Fibroblast of the conjunctiva (primary cell): ENCODE measurements at places on chromosomes 5 and 9.

GRCh38 chr9:27445688-27446087 is 78.4 kb upstream of the IFNK start:
- DNase-seq = no peak

DNA sequence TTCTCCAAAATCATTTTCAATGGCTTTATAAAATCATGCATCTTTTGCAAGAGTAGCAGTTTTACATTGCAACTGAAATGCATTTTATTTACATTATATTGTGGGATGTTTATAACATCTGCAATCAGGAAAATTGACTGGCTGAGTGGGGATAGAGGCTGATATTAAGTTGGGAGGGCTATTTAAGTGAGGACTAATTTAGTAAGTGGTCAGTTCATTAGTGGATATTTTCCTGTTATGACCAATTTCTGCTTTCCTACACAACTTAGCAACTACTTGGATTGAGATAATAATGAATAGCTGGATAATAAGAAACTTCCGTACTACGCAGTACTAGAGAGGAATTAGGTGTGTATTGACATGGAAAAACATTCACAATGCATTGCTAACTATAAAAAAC is 92.9 kb upstream of the SSBP2 start:
- DNase-seq = no peak

GRCh38 chr5:6452622-6453504 is 4.2 kb downstream of the UBE2QL1 start:
- no peak for DNase-seq

- no peak for DNase-seq
These were observed 225.2 kb downstream of the NPR3 start for GRCh38 chr5:32936329-32936728.

- DNase-seq = no peak
These were observed 56.6 kb downstream of the SMC5 start for GRCh38 chr9:70315389-70315788.

DNA sequence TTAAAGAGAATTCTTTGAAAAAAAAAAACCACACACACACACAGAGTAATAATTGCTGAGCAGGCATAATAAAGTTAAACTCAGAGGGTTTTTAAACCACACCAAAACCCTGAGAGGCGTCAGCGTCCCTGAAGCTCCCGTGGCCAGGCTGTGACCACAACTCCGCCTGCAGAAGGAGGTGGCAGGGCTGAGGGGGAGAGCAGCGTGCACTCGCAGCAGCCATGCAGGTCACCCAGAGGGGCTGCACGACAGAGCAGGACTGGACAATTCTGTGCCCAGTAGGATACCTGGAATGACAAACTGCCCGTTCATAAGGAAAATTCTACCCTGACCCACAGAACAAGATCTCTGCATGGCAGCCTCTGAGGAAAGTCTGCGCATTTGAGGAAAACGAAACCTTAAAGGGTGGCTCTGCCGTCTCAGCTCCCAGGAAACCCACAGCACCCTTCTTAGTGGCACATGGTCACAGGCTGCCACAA is 44.0 kb downstream of the ROR2 start:
- no peak for DNase-seq

DNA sequence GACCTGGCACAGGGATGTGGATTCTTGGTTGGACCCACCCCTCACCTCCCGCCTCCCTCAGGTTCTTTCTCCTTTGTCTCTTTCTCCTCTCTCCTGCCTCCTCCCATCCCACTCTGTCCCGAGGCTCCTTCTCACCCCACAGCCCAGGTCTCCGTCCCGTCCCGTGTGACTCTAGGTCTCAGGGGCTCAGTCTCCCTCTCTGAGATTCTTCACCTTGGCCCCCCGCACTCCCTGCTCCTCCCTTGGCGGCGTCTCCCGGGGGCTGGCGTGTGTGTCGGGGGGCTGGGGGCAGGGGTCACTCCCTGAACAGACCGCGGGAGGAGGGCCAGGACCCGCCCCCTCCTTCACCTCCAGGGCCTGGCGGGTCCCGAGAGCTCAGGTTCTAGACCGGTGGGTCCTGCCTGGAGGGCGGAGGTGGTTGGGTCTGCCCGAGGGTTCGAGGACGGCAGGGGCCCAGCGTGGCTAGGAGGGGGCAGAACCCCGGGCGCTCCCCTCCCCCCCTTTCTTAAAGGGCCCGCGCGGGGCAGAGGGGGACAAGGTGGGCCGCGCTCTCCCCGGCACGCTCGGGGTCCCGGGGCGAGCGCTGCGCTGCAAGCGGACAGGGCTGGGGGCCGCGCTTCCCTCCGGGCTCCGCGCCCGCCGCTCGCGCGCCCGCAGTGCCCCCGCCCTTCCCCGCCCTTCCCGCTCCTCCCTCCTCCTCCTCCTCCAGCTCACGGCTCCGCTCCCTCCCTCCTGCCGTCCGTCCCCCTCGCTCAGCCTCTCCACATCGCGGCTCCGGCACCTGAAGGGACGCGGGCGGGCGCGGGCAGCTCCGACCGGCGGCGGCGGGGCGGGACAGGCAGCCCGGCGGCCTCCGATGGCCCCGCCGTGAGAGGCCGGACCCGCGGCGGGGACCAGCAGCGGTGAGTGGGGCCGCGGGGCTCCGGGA is at the start of gene PSD2:
Gene PSD2, plus strand, starts transcription at position 735 of the 928 bp plus-strand sequence. CDS start 13,633 bp downstream, outside the sequence.
- DNase-seq = no peak

DNA sequence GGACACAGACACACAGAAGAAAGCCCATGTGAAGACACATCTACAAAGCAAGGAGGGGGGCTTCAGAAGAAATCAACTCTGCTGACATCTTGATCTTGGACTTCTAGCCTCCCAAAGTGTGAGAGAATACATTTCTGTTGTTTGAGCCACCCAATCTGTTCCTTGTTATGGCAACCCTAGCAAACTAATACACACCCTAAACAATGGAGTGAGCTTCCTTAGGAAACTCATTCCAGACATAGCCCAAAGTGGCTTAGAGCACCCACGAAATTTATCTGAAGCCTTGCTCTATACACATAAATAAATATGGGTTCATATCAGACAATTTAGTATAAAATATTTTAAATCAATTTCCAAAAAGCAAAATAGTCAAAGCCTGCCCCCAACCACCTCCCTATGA is 7.6 kb upstream of the TBC1D2 start:
- no peak for DNase-seq

GRCh38 chr5:159616952-159617351 is 286.7 kb upstream of the IL12B start:
- DNase-seq = no peak

- no peak for DNase-seq
These were observed 10.5 kb upstream of the ADGRD2 start for GRCh38 chr9:124439686-124440243.

DNA sequence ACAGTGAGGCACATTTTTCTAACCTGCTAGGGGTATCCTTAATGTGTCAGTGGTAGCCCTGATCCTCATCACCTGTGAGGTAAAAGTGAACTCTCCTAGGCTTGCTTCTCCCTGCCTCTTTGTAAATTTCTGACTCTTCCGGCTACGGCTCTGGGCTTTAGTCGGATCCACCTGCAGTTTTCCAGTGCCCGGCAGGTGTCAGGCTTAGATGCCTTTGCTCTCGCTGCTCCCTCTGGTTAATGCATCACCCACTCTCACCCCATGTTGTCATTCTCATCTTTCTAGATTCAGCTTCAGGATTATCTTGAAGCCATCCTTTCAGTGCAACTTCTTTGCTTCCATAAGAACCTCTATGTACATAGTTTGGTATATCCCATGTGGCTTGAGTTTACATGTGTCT is 3.6 kb downstream of the CEP78 start:
- DNase-seq = no peak

DNA sequence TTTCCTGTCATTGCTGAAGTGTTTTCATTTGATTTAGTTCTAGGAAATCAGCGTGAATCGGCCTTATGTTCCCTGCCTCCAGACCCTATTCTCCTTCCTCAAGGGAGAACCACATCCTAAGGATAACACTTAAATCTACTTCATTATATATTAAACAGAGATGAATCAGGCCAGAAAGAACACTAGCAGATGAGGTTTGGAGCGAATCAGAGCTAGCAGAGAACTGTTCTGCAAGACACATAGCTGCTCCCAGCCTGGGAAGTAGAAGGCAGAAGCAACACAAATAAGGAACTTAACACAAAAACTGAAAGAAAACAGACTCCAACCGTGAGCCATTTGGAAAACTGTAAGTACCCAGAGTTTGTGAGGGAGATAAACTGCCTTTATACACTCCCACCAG is 718.2 kb downstream of the SEMA5A start:
- DNase-seq = no peak

GRCh38 chr9:70517926-70518610 is 103.6 kb upstream of the KLF9 start:
- DNase-seq = no peak

GRCh38 chr5:139474890-139475791 is 4.3 kb downstream of the SMIM33 start:
- peak; percentile 63 for DNase-seq

DNA sequence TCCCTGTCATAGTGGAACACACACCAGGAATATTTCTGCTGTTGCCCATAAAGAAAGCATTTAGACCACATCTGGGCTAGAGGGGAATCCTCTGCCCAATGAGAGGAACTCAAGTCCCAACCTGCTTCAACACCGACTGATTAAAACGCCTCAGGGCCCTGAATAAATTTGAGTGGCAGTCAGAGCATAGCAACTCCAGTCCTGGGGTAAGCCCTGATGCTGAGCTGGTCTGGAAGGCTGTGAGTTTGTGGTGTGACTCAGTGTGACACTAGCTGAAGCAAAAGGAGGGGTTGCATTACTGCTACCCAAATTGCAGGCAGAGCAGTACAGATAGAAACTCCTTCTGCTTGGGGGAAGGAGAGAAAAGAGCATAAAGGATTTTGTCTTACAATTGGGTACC is 148.3 kb downstream of the PRDM9 start:
- no peak for DNase-seq

- DNase-seq = no peak
These were observed 3.3 kb downstream of the MUSK start for GRCh38 chr9:110671849-110672248.

DNA sequence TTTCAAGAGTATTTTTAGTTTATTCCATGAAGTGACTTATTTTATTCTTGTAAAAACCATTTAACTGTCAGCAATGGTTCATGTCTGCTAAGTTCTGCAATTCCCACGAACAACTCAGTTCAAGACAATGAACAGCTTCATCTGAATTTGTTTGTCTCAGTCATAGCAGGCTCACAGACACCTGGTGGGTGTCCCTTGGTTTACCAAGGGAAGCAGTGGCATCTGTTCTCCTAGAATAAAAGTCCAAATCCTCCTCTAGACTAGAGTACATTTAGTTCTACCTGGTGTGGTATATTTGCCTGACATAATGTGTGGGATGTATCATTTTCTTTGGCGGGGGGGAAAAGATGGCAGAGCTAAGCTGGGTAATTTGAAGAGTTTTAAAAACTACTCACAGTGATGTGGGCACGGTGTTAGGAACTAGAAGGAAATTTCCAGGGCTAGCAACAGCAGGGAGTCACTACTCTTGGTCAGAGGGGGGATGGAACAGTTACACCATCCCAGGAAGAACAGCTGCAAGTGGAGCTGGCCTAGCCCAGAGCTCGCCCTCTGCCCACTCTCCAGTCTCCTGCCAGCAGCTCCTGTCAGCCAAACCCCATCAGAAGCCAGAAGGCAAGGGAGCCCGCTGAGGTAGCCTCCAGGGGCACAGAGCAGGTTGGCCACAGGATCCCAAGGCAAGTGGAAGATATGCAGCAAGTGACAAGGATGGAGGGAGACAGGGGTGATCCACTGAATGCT is 100.3 kb downstream of the PJA2 start:
- no peak for DNase-seq

- no peak for DNase-seq
These were observed 51.2 kb upstream of the RPS23 start for GRCh38 chr5:82329393-82329792.

- DNase-seq = no peak
These were observed 213.6 kb downstream of the GDNF start for GRCh38 chr5:37626266-37626665.

DNA sequence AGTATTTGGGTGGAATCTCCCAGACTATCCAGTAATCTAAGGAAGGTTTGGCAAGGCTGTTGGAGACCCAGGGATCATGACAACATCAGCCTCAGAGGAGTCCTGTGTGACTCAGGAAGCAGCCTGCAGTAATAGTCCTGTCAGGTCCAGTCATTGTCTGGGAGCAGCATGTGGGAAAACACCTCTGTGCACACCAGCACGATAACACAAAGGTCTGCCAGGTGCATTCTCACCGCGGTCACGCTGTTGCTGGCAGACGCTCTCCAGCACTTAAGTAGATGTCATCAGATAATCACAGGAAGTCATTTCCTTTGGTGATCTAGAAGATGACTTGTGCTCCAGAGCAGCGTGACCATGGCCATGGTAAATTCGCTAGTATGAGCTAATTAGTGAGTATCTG is 99.2 kb upstream of the IQGAP2 start:
- DNase-seq = no peak

GRCh38 chr5:90675222-90675621 is 116.6 kb downstream of the ADGRV1 start:
- DNase-seq = no peak

DNA sequence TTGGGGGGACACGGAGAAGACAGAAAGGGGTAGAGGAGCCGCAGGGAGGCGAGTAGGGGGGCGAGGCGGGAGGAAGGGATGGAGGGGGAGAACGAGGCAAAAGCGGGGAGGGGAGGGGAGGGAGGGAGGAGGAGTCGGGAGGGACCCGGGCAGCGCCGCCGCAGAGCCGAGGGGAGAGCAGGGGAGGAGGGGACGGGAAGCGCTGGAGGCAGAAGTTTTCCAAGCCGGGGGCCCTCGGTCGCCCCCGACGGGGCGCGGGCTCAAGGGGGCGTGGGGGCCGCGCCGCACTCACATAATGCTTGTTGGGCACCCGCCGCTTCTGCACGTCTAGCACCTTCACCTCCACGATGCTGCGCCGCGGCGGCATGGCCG is 353 bp downstream of the SH3PXD2B start:
- DNase-seq = no peak

GRCh38 chr9:92097997-92098482 is 17.2 kb downstream of the SPTLC1 start:
- peak; percentile 76 for DNase-seq

GRCh38 chr9:131436865-131437271 is 43.0 kb downstream of the PRRC2B start:
- no peak for DNase-seq

GRCh38 chr5:139759219-139759721 is 36.3 kb upstream of the PSD2 start:
- no peak for DNase-seq

DNA sequence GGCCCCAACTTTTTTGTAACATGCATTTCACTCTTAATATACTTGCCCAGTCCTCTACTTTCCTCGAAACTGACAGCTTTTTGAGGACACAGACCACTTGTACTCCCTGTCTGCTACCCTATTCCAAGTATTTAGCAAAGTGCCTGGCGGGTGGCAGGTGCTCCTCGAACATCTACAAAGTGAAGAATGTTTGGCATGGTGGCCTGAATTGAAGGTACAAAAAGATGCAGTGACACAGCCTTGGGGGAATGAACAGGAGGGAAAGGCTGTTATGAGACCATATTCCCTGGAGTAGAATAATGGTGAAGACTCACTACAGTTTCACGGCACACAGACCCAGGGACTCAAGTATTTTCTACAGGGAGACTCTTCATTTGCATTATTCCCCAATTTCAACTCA is 590.9 kb downstream of the PRELID2 start:
- DNase-seq = no peak

- no peak for DNase-seq
These were observed 16.4 kb downstream of the LNPEP start for GRCh38 chr5:96952118-96952750.
